Pancreas (tissue), 10 donors: ENCODE measurements at places on chromosomes 2 and 18. TPM values are rescaled to one million over a fixed set of nuclear protein-coding genes. Genes with fewer than 3 reads are reported as not detected.

RAPGEF4 gene
- polyA plus RNA-seq = 7.0 TPM

UGT1A7 gene
- not detected for polyA plus RNA-seq

CYP26B1 gene
- 0.91 TPM for polyA plus RNA-seq

MAPK4 gene
- 0.46 TPM for polyA plus RNA-seq

TMEM185B gene
- 5.7 TPM for polyA plus RNA-seq

SNORC gene
- 4.0 TPM for polyA plus RNA-seq

FLACC1 gene
- 0.38 TPM for polyA plus RNA-seq

CHRND gene
- polyA plus RNA-seq = not detected

TCF7L1 gene
- 4.0 TPM for polyA plus RNA-seq

SERPINB11 gene
- polyA plus RNA-seq = not detected

IL1RL1 gene
- 1.3 TPM for polyA plus RNA-seq

IL18R1 gene
- 1.3 TPM for polyA plus RNA-seq

CD207 gene
- polyA plus RNA-seq = 0.16 TPM

LYPD1 gene
- polyA plus RNA-seq = 3.8 TPM

- DNase-seq = no peak
Measured at GRCh38 chr2:58545300-58546280, 304.5 kb upstream of the FANCL start.

- peak; percentile 64 for DNase-seq
Measured at GRCh38 chr2:72143441-72144273, 4.0 kb downstream of the CYP26B1 start.

GRCh38 chr2:38070438-38070837 is 5.5 kb downstream of the CYP1B1 start:
- DNase-seq = no peak

DNA sequence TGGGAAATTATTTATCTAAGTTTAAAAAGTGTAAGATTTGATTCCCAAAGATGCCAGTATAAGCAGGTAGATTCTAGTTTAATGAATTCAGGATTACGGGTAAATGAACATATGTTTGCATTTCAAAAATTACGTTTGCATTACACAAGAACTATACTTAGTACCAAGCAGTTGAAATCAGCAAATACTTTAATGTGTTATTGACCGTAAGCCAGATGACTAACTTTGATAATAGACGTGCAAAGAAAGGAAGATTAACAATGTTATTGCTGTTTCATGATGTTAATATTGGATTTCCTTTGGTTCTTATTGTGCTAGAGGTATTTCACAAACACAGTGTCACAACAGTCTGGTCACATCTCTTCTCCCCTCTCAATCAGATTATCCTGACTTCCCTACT is 294.7 kb downstream of the TDRD15 start:
- DNase-seq = no peak

DNA sequence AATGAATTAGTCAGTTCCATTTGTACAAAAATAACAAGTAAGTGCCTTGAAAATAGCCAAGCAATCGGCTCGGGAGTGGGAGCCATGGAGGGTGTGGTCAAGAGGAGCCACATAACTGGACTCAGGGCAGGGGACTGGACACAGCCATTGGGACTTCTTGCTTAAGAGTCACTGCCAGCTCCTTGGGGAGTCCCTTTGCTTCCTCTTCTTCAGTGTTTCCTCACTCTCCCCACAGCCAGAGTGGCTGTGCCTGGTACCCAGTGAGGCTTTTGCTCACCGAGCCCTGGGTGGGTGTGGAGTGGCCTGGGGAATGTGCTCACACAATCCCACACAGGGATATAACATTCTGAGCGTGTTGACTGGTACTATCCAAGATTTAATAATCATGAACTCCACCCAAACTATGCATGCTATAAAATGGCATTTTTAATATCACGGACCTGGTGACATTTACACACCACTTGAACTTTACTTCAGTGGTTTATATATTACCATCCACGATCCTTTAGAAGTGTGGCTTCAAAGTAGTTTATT is 94.6 kb downstream of the PTGR3 start:
- DNase-seq = no peak

- DNase-seq = no peak
Measured at GRCh38 chr2:176270100-176270750, 983 bp downstream of the MTX2 start.

DNA sequence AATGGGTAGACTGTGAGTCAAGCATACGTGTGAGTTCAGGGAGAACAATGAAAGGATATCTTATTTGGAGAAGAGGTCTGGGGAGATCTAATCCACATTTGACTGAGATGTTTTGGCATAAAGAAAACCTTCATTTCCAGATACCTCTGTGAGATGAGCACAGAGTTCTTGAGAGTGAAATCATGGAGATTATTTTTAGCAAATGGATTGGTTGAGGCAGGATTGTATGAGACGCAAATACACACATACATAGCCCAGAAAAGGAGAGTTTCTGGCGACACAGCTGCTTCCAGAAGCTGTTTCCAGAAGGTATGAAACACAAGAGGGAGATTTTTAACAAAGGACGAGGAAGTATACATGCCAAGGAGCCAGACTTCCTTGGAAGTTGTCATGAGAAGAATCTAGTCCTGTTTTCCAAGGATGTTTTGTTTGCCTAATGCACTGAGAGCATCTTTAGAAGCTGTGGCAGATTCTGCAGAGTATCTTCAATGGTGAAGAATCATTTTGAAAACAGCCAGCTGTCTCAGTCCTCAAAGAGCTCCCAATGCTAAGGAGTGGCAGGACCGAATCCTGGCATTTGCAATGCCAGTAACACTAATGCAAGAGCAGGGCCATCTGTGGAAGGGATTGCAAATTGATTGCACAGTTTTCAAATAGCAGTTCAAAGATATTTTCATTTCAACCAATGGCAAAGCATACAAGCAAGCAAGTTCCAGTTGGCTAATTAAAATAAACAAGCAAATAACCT is 177.2 kb downstream of the SETBP1 start:
- no peak for DNase-seq

GRCh38 chr2:17878281-17879136 is at the start of gene KCNS3:
Gene KCNS3, plus strand, starts transcription at chr2:17878667. Its CDS starts 52,342 bp downstream, at chr2:17931009.
- peak; percentile 82 for DNase-seq

DNA sequence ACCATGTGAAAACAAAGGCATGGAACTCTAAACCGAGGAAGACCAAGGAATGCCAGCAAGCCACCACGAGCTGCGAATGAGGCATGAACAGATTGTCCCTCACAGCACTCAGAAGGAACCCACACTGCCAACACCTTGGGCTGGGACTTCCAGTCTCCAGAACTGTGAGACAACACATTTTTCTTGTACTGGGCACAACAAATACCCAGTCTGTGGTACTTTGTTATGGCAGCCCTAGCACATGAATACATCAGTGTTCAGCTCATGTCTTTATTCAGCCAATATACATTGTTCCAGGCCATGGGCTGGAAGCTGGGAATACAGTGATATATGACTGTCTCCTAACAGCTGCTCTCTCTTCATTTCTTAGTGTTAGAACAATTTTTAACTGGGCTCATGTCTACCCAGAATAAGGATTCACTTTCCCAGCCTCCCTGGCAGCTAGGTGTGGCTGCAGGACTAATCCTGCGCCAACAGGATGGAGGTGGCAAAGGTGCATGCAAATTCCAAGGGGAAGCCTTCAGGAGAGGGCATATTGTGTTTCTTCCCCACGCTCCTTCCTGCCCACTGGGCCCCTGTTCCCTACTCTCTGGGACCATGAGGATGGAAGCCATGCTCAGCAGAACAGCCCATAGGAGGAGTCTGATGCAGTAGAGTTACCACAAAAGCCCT is 59.6 kb downstream of the STPG4 start:
- no peak for DNase-seq

DNA sequence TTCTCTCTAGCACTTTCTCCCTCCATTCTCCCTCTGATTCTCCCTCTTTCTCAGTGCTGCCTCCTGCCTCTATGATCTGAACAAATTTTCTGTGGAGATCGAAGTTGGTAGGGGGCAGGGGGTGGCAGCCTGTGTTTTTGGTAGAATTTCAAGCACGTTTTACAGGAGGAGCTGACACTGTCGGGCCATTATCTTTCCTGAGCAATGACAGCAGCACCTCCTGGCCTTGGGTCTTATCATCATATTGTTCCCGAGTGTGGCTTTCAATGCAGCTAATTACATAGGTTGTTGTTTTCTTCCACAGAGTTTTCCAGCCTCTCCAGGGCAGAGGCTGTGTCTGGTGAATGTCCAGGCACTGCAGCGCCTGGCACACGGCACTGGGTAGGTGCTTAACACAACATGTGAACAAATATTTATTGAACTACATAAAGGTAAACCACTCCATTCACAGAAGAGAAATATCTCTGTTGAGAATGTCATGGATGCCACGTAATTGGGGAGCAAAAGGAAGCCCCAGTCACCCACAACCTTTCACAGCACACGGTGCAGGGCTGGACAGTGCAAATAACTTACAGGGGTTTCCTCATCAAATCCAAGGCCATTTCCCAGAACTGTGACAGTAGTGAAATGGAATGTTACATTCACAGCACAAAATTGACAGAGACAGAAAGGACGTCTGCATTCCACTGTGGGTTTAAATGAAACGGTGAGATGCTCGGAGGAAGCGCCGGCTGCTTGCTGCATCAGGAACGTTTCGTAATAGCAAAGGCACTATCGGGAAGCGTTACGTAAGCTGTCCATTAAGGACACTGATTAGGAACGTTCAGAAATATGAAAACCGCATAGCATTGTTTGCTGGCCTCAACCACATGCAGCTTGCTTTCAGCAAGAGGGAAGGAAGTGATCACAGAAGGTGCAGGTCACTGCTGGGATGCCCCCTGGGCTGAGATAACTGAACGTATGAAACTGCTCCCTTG is 6.5 kb upstream of the KCNG2 start:
- no peak for DNase-seq

GRCh38 chr2:161085149-161085548 is 75.1 kb upstream of the TANK start:
- DNase-seq = no peak

- no peak for DNase-seq
Measured at GRCh38 chr18:21739604-21740537, 721 bp upstream of the MIB1 start.

DNA sequence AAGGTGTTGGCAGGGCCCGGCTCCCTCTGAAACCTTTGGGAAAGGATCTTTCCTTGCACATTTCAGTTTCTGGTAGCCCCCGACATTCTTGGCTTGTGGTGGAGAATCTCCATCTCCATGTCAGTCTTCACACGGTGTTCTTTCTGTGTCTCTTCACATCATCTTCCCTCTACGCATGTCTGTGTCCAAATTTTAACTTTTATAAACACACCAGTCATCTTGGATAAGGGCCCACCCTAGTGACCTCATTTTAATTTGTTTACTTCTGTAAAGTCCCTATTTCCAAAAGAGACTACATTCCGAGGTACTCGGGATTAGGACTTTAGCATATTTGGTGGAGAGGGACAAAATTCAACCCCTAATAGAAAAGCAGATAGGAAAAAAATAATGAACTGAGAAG is 138.4 kb downstream of the GALNT3 start:
- DNase-seq = no peak

GRCh38 chr2:3868012-3868805 is 164.8 kb downstream of the DCDC2C start:
- DNase-seq = no peak

DNA sequence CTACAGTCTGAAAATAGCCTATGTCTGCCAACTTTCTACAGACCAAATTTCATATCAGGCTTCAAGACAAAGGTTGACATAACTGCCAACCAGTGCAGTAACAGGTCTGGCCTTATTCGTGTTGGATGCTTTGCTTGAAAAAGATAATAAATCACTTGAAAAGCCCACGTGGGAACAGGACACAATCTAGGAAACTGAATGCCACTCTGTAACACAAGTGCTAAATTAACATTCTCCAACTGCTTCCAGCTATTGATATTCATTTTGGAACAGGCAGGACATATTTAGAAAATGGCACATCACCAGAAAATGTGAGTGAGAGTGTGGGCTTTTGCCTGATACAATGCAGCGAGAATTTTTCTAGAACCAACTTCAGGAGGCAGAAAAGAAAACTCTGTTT is 165.9 kb upstream of the CCDC150 start:
- no peak for DNase-seq

DNA sequence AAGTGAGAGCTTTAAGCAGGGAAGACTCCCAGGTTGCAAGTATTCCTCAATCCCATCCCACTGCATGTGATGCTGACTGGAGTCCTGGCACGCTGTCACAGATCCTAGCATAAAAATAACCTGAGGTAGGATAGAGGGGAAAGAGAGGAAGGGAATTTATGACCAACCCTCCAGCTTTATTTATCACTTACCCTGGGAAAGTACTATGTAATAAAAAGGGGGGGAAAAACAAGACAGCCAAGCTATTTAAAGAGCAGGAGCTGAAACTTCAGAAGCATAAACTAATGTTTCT is 122.2 kb downstream of the SLC8A1 start:
- no peak for DNase-seq

DNA sequence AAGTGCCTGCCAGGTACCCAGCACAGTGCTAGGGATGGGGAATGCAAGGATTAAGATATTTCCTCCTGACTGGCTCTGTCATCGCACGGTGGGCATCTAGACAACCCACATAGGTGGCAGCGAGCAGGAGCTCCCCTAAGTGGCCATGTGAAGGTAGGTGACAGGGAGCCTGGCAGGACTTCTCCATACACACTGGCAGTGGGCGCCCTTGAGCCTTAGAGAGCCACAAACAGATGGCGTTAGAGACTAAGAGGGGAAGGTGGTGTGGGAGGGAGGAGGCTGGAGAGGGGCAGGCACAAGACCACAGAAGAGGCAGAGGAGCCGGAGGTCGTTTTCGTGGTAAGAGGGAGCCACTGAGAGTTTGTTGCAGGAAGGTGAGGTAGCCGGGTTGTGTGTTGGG is 15.2 kb downstream of the PRELID3A start:
- DNase-seq = no peak

GRCh38 chr18:37434161-37434860 is 131.3 kb downstream of the CELF4 start:
- DNase-seq = no peak

DNA sequence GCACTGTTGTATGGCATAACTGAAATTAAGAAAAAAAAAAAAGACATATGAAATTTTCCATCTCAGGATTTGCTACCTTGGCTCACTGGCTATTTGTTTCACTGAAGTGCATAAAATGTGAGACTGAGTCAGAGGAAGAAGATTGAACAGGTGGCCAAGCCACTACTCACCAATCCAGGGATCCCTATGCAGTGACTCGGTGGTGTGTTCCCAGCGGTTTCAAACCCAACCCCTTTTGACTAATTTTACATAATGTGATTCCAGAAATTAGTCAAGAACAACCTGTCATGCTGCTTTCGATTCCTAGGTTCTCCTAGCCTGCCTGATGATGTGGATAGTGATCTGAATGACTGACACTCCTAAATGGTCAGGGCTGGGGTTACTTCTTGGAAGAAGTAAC is 77.3 kb downstream of the KLHL14 start:
- DNase-seq = no peak

GRCh38 chr2:209501579-209501978 is 77.7 kb downstream of the MAP2 start:
- DNase-seq = no peak

GRCh38 chr18:76554547-76555222 is 59.6 kb upstream of the ZNF516 start:
- DNase-seq = no peak

- DNase-seq = no peak
Measured at GRCh38 chr2:629961-630360, 47.2 kb downstream of the TMEM18 start.

GRCh38 chr2:6927186-6927585 is 10.0 kb downstream of the RNF144A start:
- peak; percentile 70 for DNase-seq

- no peak for DNase-seq
Measured at GRCh38 chr2:134401081-134401497, 147.2 kb downstream of the MGAT5 start.
